ENCODE measurements at places on chromosomes 3 and 15.

DNA sequence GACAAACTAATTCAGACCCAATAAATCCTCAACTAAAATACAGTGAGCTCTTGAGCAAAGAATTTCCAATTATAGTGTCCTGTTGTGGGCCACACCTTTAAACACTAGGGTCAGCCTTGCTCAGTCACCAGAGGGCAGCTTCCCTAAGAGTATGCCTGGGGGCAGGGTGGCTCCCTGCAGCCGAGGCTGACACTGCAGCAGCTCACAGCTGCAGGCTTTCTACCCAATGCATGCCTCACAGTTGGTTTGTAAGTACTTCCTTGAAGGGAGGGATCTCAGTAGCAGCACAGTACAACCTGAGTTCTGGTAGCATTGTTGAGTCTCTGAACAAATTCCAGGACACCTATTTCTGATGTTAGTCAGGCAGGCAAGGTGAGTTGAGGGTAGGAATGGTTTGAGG is 335.6 kb downstream of the TUSC7 start:
- no peak for DNase-seq

- no peak for DNase-seq
Measured at GRCh38 chr15:64875641-64876223, 34.0 kb downstream of the PLEKHO2 start.

DNA sequence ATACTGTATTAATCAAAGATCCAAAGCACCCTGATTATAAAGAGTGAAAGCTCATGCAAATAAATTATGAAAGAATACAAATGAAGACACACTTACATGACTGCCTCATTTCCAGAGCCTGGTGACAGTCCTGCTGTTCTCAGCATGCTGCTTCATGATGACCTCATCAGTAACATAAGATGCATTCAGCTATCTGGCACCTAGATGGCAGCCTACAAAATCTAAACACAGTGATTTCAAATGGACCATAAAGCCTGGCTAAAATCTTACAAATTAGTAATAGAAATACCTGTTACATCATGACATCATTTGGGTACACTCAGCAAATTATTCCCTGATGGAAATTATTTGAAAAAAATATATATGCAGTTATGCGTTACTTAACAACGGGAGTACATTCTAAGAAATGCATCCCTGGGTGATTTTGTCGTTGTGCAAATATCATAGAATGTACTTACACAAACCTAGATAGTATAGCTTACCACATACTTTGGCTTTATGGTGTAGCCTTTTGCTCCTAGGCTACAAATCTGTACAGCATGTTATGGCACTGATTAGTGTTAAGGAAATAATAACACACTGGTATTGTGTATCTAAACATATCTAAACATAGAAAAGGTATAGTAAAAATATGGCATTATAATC is 207.2 kb downstream of the EPHA3 start:
- no peak for DNase-seq

DNA sequence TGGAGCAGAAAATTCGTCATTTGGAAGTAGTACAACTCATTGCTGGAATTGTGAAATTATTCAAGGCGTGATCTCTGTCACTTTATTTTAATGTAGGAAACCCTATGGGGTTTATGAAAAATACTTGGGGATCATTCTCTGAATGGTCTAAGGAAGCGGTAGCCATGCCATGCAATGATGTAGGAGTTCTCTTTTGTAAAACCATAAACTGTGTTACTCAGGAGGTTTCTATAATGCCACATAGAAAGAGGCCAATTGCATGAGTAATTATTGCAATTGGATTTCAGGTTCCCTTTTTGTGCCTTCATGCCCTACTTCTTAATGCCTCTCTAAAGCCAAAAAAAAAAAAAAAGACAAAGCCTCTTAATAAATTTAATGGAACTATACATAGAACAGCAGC is 5.5 kb upstream of the TIMMDC1 start:
- DNase-seq: no peak

DNA sequence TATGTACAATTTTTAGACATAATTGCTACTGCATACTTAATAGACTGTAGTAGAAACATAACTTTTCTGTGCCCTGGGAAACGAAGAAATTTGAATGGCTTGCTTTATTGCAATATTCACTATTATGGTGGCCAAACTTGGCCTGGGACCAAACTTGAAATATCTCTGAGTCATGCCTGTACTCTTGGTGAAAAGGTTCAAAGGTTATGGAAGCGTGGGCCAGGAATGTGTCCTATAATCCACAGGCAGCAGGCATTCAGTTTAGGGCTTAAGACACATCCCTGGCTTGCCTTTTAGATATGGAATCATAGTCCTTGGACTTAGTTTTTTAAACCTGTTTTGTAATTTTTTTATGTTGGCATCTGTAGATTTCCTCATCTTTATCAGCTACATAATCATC is 124.3 kb downstream of the LRIG1 start:
- no peak for DNase-seq

GRCh38 chr3:166104938-166105337 is 267.7 kb upstream of the BCHE start:
- no peak for DNase-seq

GRCh38 chr3:26963361-26963743 is 340.8 kb downstream of the LRRC3B start:
- no peak for DNase-seq

DNA sequence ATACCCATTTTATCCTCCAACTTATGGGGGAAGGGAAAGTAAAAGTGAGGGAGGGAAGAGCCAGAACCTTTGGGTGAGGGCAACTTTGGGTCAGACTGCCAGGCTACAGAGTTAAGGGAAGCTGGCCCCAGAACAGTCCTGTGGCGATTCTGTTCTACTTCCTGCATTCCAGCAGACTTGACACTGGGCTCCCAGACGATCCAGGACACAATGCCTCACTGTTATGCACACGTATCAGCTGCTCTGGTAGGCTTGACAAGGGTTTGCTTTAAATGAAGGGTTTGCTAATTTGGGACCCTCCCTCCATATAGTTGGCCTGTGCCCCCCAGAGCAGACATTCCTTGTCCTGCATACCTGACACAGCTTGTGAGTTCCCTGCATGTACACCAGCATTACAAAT is 10.7 kb downstream of the GORASP1 start:
- DNase-seq: no peak

DNA sequence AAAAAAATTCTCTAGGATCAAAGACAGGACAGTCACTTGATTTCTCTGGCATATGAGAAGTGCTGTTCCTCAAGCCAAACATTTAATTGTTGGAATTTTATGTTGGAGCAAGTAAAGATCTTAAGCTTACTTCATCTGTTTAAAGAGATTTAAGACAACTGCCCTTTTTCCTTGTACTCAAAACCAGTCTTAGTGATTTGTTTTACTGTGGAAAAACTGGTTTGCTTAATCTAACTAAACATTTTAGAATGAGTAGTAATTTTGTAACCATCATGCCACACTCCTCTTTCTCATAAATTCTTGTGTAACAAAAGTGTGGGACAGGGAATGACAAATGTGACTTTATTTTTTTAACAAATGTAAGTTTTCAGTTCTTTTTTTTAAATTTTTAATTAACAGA is 18.4 kb downstream of the PRKCI start:
- no peak for DNase-seq

GRCh38 chr3:152676810-152677379 is 158.0 kb upstream of the P2RY1 start:
- DNase-seq: no peak

GRCh38 chr15:43903864-43904290 is 77.1 kb downstream of the WDR76 start:
- peak; percentile 28 for DNase-seq

DNA sequence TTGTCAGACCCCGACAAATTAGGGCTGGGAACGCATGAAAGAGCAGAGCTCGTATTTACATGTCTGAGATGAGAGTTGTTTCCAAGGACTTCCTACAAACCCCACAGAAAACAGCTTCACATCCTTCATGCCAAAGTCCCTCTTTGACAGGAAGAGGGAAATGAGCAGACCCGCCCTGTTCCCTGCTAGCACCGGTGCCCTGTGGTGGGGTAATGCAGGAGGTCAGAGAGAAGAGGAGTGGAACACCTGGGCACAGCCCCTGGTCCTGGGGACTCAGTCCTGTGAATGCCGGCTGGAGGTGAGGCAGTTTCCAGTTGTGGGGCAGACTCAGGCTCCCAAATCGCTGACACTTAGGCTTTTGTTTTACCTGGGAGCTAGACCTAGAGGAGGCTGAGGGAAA is 4.0 kb downstream of the PLA2G4D start:
- no peak for DNase-seq

GRCh38 chr3:134822090-134822489 is 27.0 kb downstream of the EPHB1 start:
- no peak for DNase-seq

DNA sequence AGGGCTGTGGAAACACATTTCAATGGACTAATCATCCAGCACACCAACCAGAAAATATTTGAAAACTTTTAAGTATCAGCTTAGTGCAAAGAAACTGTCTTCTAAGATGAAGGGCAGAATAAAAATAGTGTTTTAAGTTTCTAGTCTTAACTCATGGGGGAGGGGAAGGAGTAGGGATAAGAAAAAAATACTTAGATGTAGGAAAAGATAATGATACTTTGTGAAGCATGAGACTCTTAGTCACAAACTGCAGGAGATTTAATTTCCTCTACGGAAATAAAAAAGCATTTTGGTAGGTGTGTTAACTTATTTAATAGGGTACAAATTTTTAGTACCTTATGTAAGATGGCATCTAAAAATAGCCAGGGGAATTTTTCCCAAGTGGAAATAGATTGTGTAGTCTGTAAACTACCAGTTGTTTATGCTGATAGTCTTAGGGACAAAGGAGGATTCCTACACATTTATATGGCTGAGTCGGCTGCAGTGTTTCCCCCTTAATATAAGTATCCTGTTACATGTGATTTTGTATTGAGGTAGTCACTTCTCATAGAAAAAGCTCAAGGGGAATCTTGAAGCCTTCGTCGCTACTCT is 78.2 kb upstream of the GBE1 start:
- no peak for DNase-seq

- no peak for DNase-seq
Measured at GRCh38 chr3:127544803-127545201, 45.7 kb downstream of the TPRA1 start.

Data from GDM1 (cell line).